RPMI8226 (cell line): ENCODE measurements at places on chromosomes 7 and 10.

GRCh38 chr7:31126976-31127375 is 74.9 kb downstream of the ADCYAP1R1 start:
- no peak for DNase-seq

GRCh38 chr10:115932099-115932498 is 340.9 kb downstream of the GFRA1 start:
- DNase-seq: no peak

- DNase-seq: no peak
Measured at GRCh38 chr10:4121502-4122380, 336.7 kb upstream of the KLF6 start.

GRCh38 chr10:114755537-114755936 is 66.0 kb upstream of the FHIP2A start:
- peak; percentile 94 for DNase-seq

DNA sequence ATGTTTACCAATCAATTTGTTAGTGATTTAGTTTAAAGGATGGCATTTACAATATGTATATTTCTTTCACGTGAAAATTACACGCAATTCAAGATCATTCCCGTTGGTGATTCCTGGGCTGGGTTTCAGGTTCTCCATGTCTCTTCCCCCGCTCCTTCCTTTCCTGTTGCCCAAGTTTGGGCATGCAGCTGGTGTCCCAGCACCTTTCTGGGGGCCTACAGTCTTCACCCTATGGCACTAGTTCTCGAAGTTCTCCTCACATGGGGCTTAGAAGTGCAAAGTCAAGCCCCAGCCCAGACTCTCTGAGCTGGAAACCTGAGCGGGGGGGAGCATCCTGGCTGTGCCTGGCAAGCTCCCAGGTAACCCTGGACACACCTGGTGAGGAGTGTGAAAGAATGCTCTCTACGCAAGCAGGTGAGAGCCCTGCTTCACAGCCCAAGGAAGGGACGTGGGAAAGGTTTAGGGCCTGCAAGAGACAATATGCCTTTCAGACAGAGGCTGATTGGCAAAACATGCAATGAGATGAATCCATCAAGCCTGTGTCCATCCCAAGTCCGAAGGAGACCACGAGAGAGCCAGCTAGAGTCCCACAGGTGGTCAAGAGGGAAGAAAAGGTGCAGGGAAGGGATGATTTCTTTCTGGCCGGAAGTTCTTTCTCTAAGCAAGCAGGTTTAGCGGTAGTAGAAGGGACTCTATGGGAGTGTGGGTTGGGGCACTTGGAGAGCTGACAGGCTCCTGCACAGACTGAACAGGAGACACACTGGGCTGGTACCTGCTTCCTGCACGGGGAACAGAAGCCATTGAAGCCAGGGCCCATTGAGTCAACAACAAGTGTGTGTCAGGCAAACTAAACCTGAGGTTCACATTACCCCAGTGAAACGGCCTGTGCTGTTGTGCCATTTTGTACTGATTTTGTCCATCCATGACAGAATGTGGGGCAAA is 131.1 kb downstream of the ADARB2 start:
- DNase-seq: no peak

GRCh38 chr7:138125598-138126111 is 49.4 kb downstream of the AKR1D1 start:
- DNase-seq: no peak

- peak; percentile 21 for DNase-seq
Measured at GRCh38 chr7:42494199-42494710, 257.2 kb upstream of the GLI3 start.

DNA sequence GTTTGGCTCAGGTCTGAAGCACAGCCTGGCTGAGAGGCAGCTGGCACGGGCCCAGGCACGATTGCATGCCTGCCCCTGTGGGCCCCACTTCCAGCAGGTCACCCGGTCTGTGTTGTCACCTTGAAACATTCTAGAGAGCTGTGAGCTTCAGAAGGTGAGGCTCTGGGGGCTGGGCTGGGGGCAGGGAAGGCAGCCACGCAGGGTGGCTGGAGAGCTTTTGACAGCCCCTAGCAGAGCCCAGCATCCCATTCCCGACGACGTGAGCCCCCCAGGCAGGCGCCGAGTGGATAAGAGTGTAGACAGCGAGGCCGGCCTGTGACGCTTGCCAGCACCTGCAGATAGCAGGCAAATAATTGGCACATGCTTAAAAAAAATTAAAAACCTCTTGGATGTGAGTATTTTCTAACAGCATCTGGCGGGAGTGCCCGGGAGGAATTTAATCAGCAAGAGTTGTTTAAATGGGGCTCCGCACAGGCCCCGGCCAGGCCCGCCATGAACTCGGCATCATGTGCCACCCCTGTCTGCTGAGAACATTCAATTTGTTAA is 212.0 kb upstream of the TBX20 start:
- DNase-seq: no peak
